Stimulated activated naive CD4-positive, alpha-beta T cell treated with Interleukin-2 at 50 U/mL for 16 hours (primary cell): ENCODE measurements at places on chromosomes 7 and 10.

DNA sequence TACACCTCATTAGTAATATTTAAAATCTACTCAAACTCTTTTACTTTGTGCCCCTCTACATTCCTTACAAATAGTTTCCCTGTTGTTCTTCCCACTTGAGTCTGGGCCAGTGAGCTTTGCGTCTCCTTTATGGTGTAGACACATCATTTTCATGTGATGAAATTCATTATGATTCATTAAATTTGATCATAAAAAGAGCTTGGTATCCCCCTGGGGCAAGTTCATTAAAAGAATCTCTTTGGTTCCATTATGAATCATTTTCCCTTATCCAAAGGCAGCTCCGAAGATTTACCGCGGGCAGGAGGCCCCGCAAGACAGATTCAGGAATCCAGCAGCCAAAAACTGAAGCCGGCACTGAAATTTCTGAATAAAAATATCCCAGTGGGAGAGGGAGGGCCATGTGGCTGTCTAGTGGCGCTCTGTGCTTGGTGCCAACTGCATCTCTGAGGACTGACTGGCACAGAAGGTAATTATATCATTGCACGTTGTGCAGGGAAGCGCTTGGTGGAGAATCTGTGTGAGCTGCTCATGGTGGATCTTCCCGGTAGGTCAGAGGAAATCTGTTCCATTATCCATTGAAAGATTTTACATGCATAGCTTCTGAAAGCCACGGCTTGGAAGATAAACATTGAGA lies 151.4 kb upstream of the PITRM1 start:
- DNase-seq: no peak

- no peak for DNase-seq
Observed at GRCh38 chr10:3770611-3771110, 14.3 kb downstream of the KLF6 start.

DNA sequence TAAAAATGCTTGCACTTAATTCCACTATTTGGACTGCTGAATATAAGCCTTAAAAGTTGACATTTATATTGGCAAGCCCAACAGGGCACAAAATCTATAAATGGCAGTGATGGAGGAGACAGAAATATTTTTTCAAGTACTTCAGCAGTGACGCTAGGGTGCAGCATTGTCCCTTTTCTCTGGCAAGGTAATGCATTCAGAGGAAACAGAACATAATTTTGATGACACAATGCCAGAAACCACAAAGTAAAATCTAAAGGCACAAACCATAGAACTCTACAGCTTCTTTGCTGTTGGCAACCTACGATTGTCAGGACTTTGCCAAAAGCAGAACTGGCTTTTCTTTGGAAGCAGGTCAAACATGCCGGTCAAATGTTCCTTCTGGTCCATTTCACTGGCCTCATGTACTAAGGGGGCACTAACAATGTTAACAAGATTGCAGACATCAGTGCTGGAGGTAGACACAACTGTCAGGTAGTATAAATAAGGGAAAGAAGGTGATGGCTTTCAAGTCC lies 30.9 kb upstream of the FAM133B start:
- DNase-seq: peak; percentile 80

DNA sequence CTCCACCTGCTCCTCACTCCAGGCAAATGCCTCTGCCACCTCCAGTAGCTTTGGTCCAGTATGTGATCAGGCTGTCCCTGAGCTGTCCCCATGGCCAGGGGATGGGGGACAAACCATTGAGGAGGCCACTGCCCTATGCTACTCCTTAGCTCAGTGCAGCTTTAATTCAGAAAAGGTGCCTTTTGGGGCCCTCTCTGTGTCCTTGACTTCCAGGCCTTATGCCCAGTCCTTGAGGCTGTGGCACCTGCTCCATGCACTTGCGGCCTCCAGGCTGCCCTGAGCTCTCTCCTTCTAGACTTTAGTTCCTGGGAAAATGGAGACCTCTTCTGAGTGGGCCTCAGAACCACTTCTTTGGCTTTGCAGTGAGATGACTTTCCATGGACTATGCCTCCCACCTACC lies 650.8 kb upstream of the CELF2 start:
- DNase-seq: no peak

DNA sequence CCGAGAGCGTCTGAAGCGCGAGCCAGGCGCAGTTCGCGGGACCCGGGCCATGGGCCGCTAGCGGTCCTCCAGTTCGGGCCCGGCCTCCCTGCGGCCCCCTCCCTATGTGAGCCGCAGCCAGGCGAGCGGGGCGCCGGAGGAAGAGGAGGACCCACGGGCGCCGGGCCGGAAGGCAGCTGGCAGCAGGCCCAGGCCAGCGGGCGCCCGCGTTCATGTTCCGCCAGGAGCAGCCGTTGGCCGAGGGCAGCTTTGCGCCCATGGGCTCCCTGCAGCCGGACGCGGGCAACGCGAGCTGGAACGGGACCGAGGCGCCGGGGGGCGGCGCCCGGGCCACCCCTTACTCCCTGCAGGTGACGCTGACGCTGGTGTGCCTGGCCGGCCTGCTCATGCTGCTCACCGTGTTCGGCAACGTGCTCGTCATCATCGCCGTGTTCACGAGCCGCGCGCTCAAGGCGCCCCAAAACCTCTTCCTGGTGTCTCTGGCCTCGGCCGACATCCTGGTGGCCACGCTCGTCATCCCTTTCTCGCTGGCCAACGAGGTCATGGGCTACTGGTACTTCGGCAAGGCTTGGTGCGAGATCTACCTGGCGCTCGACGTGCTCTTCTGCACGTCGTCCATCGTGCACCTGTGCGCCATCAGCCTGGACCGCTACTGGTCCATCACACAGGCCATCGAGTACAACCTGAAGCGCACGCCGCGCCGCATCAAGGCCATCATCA lies 1.1 kb downstream of the ADRA2A start:
- DNase-seq: no peak
